Astrocyte (in vitro differentiated cells and primary cell): ENCODE measurements at places on chromosomes 4 and X. TPM values are rescaled to one million over a fixed set of nuclear protein-coding genes. Genes with fewer than 3 reads are reported as not detected.

NR0B1 gene
- 0.25 TPM in 1 of 2 replicates, not detected in the other for total RNA-seq

SMIM31 gene
- total RNA-seq = not detected in 2 replicates

ANXA3 gene
- total RNA-seq = 43.0 and 68.7 TPM in 2 replicates

TSPAN7 gene
- total RNA-seq = 3.5 and 4.8 TPM in 2 replicates

FAM133A gene
- total RNA-seq = 0.18 and 0.36 TPM in 2 replicates

AMBN gene
- not detected in 2 replicates for total RNA-seq

ARHGAP36 gene
- not detected in 2 replicates for total RNA-seq

LPAR4 gene
- 4.8 and 7.0 TPM in 2 replicates for total RNA-seq

GRID2 gene
- total RNA-seq = 0.07 and 0.14 TPM in 2 replicates

TCP11X2 gene
- total RNA-seq = not detected in 2 replicates

ANOS1 gene
- total RNA-seq = 10.0 and 15.3 TPM in 2 replicates

DCAF8L2 gene
- total RNA-seq = not detected in 2 replicates

S100P gene
- total RNA-seq = not detected in 2 replicates

HAND2 gene
- not detected in 2 replicates for total RNA-seq

VCX3B gene
- total RNA-seq = not detected in 2 replicates

STAP1 gene
- not detected in 2 replicates for total RNA-seq

TKTL2 gene
- not detected in 2 replicates for total RNA-seq

P2RY8 gene
- total RNA-seq = not detected in 2 replicates

TMEM154 gene
- 11.5 and 13.2 TPM in 2 replicates for total RNA-seq

ATP2B3 gene
- total RNA-seq = 0.46 and 0.52 TPM in 2 replicates

AKAP4 gene
- not detected in 2 replicates for total RNA-seq

XAGE1A gene
- not detected in 2 replicates for total RNA-seq

RGN gene
- not detected in 2 replicates for total RNA-seq

EIF1AX gene
- total RNA-seq = 80.8 and 88.5 TPM in 2 replicates

CENPVL1 gene
- 0.19 and 0.25 TPM in 2 replicates for total RNA-seq

PPP1R3F gene
- 5.6 and 6.6 TPM in 2 replicates for total RNA-seq

RRAGB gene
- 13.0 and 13.5 TPM in 2 replicates for total RNA-seq

PDLIM3 gene
- 28.5 and 30.7 TPM in 2 replicates for total RNA-seq

TMPRSS11D gene
- total RNA-seq = not detected in 2 replicates

CLCN4 gene
- total RNA-seq = 5.9 and 7.2 TPM in 2 replicates

DGKK gene
- total RNA-seq = 0.05 TPM in 1 of 2 replicates, not detected in the other

UGT2B11 gene
- total RNA-seq = not detected in 2 replicates

AADAT gene
- total RNA-seq = 10.3 and 10.5 TPM in 2 replicates

GAGE12F gene
- total RNA-seq = not detected in 2 replicates

DCAF12L2 gene
- 0.38 and 0.59 TPM in 2 replicates for total RNA-seq

USP9X gene
- total RNA-seq = 112 and 113 TPM in 2 replicates

KCTD8 gene
- total RNA-seq = 0.58 and 0.68 TPM in 2 replicates

C4orf50 gene
- total RNA-seq = 0.16 and 0.17 TPM in 2 replicates

SOD3 gene
- total RNA-seq = 8.6 and 12.0 TPM in 2 replicates

GABRG1 gene
- total RNA-seq = not detected in 2 replicates

RIPPLY1 gene
- total RNA-seq = not detected in 2 replicates

PNMA5 gene
- total RNA-seq = not detected in 2 replicates

SMPX gene
- not detected in 2 replicates for total RNA-seq

MAGEC3 gene
- total RNA-seq = not detected in 2 replicates

XPNPEP2 gene
- not detected in 2 replicates for total RNA-seq

LGI2 gene
- 0.27 and 0.77 TPM in 2 replicates for total RNA-seq

USP17L18 gene
- not detected in 2 replicates for total RNA-seq

PLXNB3 gene
- total RNA-seq = 5.3 and 5.4 TPM in 2 replicates

DHRSX gene
- total RNA-seq = 28.4 and 30.4 TPM in 2 replicates

SCML1 gene
- total RNA-seq = 4.2 and 5.1 TPM in 2 replicates

DACH2 gene
- 0.12 and 0.16 TPM in 2 replicates for total RNA-seq

RNF113A gene
- 16.3 and 17.8 TPM in 2 replicates for total RNA-seq
